B cell (primary cell): ENCODE measurements at places on chromosomes 3 and 15.

GRCh38 chr15:22942306-22942855 is 37.8 kb downstream of the CYFIP1 start:
- no peak for DNase-seq

GRCh38 chr3:126442856-126443242 is 32.8 kb downstream of the ZXDC start:
- DNase-seq, result no peak

DNA sequence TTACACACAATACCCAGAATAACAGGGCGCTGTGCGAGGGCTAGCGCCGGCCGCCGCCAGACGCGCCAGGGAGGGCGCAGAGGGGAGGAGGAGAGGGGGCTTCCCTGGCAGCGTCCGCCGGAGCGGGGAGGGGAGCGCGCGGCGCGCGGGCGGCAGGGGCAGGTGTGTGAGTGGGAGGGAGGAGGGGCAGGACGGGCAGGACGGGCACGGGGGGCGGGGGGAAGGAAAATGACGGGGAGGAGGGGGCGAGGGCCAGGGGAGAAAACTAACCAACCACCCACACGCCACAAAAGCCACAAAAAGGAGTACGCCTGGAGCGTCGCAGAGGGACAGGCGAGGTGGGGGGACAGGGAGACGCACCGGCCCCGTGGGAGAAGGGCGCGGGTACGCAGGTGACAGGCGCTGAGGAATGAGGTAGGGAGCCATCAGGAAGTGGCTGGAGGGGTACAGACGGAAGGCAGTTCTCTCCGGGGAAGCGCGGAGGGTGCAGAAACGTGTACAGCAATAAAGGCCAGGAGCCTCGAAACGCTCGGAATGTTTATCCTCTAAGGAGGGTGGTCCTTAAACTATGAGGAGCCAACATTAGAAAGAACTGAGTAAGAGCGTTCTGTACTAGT is 610 bp upstream of the SATB1 start:
- DNase-seq, result peak; percentile 83

DNA sequence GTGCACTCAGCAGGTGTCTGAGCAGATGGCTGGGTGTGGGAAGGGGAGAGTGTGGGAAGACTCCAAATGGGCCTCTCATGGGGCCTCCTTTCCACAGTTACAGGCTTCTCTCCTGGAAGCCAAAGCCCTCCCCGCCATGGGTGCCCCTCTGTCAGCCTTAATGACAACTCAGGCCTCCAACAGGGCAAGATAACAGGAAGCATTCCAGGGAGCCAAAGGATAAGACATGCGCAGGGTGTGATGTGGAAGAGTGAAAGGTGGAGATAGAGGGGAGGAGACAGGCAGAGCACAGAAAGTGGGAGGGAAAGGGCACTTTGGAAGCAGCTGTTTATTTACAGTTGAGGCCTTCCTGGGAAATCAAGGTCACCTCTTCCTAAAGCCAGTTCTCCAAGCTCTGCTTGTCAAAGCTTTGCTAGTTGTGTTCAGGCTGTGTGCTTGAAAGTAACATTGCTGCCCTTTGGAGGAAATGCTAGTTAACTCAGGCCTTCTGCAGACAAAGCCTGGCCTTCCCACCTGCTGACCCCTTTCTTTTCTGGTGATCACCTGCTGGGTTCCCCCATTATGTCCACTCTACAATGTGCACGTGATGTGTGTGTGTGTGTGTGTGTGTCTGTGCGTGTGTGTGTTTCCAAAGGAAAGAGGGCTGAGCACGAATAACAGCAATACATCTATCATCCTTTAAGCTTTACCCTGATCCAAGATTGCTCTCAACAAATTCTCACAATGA is 35.2 kb upstream of the SMAD3 start:
- DNase-seq, result no peak

GRCh38 chr15:35929740-35930444 is 383.9 kb upstream of the DPH6 start:
- DNase-seq, result no peak

GRCh38 chr3:73614419-73614818 is 10.3 kb downstream of the PDZRN3 start:
- no peak for DNase-seq

- no peak for DNase-seq
These were observed 383.0 kb downstream of the TBL1XR1 start for GRCh38 chr3:176814285-176814684.

GRCh38 chr3:123099331-123100192 is 32.7 kb downstream of the PDIA5 start:
- no peak for DNase-seq

- DNase-seq, result no peak
These were observed 152.3 kb downstream of the AKAP13 start for GRCh38 chr15:85532689-85533088.

GRCh38 chr3:15428539-15428938 is 1.1 kb downstream of the EAF1 start:
- DNase-seq, result peak; percentile 12

DNA sequence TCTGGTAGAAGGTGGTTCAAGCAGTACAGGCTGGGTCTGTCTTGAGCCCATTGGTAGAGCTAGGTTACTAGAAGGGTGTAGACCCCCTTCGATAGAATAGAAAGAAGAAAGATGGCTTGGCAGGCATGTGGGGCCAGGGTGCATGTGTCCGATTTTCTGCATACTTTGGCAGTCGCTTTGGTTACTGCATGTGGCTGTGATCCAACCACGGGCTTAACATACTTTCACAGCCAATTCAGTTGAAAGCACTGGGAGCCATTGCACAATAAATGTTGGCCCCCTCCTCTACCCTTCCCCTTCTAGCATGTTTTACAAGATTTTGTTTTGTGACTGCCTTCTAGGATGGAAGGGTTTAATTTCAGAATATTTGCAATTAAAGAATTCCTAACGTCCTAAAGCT is 7.2 kb downstream of the ARID3B start:
- DNase-seq, result no peak
